ENCODE measurements at places on chromosomes 13 and 19.

DNA sequence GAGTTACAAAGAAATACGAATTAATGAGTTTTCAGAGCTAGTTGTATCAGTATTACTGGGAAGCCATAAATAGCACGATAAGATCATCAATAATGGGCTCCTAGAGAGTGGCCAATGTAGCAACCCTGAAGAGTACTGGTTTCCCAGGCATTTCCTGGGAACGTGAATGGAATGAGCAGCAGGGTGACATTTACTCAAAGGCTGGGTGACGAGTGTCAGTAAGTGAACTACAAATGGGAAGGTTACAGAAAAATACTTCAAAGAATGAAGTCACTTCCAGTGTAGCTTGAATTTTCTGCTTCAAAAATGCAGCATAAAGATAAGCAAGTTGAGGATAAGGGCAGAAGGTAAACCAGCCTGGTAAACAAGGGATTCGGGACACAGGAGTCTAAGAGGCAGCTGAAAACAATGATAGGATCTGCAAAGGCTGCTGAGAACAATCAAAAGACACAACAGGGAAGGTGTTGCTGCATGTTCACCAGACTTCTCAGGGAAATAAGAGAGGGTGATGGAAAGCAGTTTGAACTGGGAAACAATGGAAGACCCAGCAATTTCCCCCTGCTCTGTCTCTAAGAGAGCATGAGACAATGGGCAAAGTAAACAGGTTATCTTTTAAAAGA lies 48.6 kb upstream of the POSTN start:
- DNase-seq: no peak

DNA sequence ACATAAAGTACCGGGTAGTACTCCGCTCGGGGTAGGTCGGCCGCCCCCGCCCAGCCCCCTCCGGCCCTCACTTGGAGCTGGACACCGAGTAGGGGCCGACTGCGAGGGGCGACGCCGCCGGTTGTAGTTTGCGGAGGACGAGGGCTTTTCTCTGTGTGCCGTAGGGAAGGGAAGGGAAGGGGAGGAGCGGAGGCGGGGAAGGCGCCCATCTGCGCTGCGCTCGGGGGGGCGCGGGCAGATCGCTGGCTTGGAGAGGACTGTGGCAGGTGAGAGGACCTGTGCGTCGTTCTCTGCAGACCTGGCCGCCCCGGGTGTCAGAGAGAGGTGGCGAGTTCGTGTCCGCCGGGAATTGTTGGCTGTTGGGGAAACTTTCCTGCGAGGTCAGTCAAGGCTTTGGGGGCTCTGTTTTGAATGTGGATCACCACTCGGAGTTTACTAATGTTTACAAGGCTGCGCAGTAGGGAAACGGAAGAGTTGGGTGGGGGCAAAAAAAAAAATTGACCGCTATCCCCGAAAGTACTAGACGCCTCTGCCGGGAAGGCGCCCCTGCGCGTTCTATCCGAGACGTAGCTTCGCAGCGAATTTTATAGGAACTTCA lies 1.4 kb downstream of the ING1 start:
- DNase-seq: peak; percentile 31

GRCh38 chr13:112905619-112905989 lies 63.4 kb upstream of the MCF2L start:
- DNase-seq: no peak

- no peak for DNase-seq
Measured at GRCh38 chr13:67650471-67650870, 420.3 kb upstream of the PCDH9 start.

DNA sequence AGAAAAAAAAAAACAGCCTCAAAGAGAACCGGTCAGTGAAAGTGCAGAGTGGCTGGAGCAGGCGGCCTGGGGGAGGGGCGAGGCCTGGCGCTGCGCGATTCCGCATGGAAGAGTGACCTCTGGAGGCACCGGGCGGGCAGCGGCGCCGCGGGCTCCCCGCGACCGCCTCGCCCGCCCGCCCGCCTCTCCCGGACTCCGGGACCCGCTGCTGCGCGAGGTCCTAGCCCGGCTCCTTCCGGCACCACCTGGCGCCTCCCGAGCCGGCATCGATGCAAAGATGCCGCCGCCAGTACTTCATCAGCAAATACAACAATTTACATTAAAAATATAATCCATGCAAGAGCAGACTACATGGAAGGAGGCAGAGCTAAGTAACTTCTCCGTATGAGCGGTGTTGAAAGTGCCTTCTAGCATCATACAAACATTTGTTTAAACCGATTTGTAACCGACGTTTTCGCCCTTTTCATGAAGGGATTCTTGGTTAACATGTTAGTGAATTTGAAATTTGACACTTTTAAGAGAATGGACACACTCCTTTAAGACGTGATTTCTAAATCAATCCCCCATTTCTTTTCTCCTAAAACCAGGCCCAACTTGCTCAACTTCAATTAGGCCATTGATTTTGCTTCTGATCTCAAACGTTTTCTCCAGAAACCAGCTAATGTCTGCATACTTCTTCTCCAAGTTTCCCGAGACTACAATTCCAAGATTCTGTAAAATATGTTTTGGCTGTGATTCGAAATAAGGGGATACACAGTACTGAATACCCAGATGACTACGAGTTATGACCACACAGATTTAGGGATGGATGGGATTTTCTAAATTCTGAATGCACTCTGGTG lies 2.1 kb downstream of the EFNB2 start:
- peak; percentile 11 for DNase-seq

- no peak for DNase-seq
Measured at GRCh38 chr13:60164234-60164889, 634 bp upstream of the DIAPH3 start.

DNA sequence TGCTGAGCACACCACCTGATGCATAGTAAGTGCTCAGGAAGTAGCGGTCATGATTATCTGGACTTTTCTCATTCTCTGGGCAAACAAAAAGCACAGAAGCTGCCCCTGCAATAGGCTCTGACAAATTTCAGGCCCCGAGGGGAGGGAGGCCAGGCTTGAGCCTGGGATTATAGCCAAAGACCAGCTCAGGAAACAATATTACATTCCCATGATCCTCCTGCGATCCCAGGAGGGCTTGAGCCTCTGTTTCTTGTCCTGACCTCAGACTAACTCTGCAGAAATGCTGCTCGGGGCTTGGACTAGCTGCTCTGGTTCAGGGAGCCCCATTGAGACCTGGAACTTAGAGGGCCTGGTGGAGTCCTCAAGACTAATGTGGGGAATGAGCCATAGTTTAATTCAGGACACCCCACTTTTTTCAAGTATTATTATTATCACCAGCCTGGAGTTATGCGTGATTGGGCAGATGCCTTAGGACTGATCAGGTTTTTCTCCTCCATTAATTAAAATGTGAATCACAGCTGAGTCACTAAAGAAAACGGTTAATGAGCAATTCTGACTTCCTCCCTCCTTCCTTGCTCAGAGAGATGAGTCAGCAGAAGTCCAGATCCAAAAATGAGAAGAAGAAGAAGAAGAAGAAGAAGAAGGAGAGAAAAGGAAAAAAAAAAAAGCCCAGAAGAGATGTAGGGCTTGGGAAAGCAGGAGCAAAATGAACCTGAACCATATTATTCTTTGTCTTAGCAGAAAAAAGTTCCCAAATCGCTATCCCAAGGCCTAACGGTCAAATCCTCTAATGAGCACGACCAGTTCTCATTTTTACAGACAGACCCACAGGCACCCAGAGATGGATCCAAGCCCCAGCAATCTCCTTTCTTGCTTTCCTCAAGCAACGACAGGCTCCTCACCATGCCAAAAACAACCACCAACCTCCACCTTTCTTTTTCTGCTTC lies 107.2 kb downstream of the CACNA1A start:
- no peak for DNase-seq

- no peak for DNase-seq
Measured at GRCh38 chr13:90395348-90395747, 952.1 kb upstream of the MIR17HG start.

DNA sequence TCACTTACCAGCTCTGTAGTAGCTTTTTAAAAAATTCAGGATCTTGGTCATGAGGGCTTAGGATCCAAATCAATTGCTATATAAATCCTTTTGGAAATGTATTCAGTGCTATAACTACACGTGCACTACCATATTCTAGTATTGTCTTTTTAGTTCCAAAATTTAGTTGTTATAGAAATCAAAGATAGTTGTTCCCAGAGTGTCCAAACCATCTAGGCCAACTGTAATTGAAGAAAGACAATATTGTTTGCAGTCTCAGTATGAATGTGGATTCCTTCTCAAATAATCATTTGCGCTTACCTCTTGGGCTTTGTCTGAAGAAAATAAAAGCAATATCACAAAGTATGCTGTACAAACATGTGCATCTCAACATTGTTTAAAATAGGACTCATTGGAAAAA lies 184.1 kb upstream of the EDNRB start:
- no peak for DNase-seq

Data from T-helper 17 cell (primary cell).